Heart right ventricle (tissue), 16 donors: ENCODE measurements at places on chromosomes 7 and 10.

GRCh38 chr10:102280397-102281101 lies 35.2 kb downstream of the GBF1 start:
- no peak for DNase-seq

DNA sequence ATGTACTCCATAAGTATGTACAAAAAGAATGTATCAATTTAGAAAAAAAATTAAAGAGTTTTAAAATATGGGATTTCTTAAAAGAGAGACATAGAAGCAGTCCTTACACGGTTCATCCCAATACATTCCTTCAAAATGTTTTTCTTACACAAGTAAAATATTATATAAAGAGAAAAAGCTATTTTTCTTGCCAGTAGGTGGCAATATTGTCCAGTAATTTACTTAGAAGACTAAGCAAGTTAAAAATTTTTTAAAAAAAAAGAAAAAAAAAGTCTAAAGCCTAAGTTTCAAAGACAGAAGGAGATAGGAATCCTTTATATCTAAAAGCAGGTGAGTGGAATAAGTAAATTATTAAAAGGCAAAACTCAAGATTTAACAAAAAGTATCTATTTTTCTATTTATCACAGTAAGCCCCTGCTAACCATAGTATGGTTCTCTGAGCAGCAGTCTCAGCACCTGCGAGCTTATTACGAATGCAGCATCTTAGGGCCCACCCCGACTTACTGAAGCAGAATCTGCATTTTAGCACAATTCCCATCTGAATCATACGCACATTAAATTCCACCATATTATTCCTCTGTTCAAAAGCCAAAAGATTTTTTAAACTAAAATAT lies 240.6 kb downstream of the DGKI start:
- DNase-seq, result no peak

DNA sequence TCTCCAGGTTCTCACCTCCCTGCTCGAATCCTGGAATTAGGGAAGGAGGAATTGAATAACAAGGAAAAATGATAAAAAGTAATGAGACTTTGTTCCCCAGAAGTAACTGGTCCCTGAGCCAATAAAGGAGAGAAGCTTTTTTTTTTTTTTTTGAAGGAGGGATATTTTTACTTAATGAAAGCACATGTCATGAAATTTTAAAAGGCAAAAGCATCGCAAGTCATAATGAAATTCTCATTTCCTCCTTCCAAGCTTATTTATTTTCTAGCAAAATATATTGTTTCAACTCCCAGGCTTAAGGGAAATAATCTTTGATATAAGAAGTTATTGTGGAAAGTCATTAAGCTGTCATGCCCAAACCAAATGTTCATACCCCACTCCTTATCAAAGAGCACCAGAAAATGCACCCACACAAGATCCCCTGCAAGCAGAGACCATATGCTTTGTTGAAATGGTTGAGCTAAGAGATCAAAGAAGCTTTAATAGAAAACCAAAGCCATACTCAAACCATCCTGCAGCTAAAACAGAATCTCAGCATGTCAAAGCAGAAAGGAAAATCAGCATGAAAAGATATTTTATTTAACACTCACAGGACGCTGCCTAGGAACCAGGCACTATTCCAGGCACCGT lies 16.7 kb upstream of the ABCC2 start:
- DNase-seq, result no peak

GRCh38 chr10:2920637-2921036 lies 146.7 kb upstream of the PFKP start:
- no peak for DNase-seq

DNA sequence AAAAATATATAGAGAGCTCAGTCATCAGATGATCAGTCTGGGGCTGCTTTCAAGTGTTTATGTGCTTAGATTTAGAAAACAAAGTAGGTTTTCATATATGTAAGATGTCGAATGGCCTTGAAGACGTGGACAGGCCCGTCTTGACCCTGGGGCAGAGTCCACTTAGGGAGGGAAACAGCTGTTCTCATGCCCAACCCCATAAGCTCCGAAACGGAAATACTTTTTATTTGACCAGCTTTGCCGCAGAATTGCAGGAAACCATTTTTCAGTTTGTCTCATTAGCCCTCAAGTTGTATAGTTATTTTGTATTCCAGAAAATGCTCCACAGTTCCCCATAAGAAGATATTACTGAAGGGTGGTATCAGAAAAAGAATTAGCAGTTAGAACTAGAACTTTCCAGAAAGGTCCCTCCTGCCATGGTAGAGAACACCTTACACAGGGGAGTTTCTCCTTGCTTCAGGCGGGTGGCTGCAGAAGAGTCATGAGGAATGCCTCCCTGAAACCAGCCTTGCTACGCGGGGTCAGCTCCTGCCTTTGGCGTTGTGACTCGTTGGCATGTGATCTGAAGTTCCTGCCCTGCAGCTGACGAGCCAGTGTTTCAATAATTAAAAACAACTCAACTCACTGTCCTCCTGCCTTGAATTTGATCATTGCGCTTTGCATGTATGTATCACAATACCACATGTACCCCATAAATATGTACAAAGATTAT lies 192.7 kb downstream of the CELF2 start:
- DNase-seq, result no peak
